ENCODE measurements at places on chromosomes 2 and 18.

DNA sequence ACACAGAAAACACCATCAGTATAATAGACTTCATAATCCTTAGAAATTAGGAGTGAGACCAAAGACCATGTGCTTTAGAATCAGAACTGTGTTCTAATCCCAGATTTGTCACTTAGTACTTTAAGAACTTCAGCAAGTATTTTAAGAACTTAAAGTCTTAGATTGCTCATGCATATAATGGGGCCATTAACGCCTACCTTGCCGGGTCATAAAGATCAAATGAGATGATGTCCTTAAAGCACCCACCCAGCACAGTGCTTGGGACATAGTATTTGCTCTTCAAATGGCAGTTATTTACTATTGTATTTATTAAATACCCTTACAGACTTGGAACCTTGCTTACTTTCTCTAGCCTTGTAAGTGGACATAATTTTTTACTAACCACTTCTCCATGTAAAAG, 156.1 kb downstream of the GREB1L start:
- no peak for DNase-seq

DNA sequence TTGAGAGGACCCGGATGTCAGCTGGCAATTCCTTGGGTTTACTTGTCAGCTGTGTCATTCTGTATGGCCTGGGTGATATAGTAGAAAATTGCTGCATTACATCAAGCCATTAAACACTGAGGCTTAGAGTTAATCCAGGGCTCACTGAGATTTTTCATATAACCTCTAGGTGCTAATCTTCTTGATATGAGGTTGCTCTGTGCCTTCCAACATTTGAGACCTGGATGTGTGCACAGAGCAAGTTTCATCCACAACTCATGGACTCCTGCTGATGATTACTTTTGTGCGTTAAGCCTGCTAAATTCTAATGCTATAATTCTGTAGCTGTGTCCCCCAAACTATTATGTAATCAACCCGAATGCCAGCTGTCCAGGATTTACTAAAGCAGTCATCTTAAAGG, 178.4 kb upstream of the CDH20 start:
- DNase-seq = no peak

DNA sequence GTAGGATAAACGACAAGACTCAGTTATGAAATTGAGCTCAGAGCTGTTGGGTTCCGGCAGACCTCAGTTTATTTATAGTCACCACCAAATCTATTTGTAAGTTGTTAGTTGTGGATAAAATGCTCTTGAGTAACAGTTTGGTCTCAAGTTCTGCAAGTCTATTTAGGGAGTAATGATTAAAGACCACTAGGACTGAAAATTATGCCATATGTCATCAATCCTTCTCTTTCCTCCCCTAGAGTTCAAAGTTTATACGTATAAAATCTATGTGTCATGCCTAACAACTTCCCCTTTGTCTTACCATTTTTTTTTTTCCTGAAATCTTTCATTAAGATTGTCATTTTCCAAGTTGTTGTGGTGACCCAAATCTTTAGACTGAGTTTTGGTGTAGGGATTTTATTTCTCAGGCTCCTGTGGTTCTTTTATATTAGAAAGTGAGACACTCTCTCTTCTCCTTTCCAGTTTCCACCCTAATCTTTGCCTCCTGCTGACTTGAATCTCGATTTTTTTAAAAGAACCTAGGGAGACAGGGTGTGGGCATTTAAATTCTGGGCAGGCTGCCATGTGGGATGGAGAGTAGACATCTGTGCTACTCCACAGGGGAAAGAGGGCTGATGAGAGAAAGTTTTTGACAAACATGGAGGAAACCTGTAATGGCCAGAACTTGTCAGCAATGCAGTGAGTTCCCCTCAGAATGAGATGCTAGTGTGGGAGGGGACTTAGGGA, 51.0 kb downstream of the LAMA3 start:
- DNase-seq = no peak

- DNase-seq = no peak
Measured at GRCh38 chr18:69882965-69883668, 64.6 kb downstream of the CD226 start.

GRCh38 chr2:53129851-53130250, 637.8 kb upstream of the CHAC2 start:
- DNase-seq = no peak

DNA sequence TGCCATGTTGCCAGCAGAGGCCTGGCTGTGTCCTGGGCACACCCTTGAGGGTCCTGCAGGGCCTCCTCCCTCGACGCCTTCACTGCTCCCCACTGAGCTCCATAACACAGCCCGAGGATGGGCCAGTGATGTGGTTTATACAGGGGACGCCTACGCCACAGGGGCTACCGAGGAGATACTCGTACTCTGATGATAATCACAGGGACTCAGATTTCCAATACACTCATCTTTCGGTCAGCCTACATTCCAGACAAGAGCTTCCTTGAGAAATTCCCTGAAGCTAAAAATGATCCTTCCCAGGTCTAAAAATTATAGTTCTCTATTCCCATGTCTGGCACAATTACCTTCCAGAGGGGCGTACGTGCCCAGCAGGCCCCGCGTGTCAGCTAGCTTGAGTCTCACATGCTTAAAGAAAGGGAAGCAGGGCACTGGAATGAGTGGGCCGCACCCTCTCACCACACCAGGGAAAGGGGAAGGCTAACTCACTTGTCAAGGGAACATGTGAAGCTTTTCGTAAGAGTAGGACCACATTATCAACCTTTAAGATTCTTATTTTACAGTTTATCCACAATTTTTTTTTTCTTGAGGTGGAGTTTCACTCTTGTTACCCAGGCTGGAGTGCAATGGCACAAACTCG, 159.5 kb upstream of the NDUFV2 start:
- DNase-seq = no peak

DNA sequence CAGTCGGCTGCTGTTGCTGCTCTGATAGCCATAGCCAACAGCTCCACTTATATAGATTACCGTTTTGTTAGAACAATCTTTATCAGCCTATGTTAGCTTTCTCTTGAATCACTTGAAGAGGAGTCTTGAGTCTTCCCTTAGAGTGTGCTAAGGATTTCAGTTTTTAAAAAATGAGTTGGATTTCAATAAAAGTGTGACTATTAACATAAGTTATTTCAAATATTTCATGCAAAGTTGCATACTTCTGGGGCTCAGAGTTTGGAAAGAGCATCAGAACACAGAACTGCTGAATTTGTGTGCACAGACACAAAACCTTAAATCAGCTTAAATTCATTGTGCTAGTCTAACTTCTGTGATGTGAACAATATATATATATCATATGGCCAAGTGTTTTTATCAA, 174.7 kb downstream of the MTX2 start:
- DNase-seq = no peak

DNA sequence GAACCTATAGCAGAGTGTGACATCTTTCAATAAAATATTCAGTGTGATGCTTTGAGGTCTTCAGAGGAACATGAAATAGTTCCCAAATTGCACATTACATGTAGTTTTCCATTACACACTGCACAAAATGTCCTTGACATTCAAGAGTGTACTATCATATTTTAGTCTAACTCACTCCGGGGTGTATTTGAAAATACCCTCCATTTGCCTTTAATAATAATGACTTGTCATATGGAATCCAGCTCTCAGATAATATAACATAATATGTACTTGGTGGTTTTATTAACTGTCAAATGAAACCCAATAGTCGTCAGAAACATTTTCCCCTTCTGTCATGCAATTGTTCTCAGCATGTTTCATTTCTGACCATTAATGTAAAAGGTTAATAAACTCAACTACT, 176.7 kb upstream of the CDH19 start:
- DNase-seq = no peak

- DNase-seq = no peak
Measured at GRCh38 chr2:85635636-85636035, 19.6 kb downstream of the USP39 start.

DNA sequence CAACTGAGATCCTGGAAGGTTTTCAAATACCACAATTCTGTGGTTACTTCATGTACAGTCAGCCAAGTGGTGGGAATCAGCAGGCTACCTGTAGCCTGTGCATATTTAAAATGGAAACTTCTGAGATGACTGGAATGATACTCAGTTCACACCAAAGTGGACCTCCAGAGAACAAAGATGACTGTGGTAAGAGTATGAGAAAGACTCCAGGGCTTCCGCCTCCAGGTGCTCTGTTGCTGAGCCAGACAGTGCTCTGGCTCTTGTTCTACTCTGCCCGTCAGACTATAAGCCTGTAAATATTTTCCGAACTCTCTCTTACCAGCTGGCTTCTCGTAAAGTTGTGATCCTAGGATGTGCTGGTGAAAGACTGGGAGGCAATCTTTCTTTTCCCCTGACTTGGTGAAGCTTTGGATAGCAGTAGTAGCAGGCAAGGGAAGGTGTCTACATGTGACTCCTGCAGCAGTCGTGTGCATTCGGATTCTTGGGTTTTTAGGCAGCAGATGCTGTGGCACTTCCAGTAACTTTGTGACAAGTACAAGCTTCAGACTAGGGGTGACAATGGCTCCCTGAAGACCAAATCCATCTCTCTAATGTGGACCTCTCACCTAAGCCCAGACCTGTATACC, 23.1 kb downstream of the ST3GAL5 start:
- DNase-seq = no peak

GRCh38 chr2:15789381-15790062, 150.8 kb upstream of the MYCN start:
- DNase-seq = no peak

DNA sequence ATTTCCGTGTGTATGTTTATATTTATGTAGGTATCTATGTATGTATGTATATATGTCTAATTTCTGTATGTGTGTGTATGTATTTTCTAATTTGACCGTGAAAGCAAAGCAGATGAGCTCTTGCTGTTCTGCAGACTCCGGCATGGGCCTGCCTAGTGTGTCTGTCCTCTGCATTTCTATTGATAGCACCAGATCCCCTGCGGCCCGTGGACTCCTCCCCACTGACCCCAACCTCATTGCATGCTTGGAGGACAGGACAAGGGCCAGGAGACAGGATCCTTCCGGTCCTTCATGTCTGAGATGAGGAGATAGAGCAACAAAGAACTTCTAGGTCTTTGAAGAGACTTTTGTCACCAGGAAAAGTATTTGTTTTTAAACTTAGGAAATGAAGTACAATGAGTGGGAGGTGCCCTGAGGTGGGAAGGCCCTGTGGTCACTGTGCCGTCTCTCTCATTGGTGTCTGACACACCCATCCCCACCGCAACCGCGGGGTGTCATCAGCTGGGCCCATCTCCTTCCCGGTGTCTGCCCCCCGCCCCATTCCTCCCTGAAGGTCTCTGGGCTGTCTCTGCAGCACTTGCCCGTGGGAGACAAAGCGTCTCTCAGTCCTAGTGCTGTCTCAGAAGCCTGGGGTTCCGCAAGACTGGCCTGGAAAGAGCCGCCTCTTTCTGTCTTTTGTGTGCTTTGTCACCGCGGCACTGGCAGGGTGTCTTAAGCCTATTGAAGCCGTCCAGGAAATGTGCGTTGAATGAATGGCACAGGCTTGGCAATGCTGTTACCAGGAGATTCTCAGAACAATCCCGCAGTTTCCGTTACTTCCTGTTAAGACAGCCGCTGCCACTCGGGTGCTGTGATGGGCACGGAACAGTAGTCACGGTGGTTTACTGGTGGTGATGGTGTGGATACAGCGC, 216.4 kb downstream of the AGAP1 start:
- DNase-seq = no peak

DNA sequence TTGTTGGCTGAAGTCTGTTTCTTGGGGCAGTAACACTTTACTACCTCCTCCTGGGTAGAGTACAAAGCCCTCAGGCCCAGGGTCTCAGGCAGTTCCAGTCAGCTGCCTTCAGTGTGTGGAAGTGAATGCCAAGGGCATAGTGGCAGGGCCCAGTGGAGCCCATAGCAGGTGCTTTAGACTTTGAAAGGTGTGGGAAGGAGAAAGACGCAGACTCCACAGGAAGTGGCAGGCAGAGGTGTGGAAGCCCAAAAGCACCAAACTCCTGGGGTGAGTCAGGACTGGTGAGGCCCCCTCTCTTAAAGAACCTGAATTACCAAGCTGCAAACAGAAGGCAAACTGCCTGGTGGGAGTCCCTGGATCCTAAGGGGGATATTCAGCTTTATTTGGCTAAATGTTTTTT, 45.3 kb downstream of the ADAM23 start:
- DNase-seq = no peak

- no peak for DNase-seq
Measured at GRCh38 chr2:168686452-168687191, 115.8 kb upstream of the NOSTRIN start.

- no peak for DNase-seq
Measured at GRCh38 chr18:7084080-7085065, 33.2 kb downstream of the LAMA1 start.

- DNase-seq = no peak
Measured at GRCh38 chr2:101803945-101804696, 106.6 kb downstream of the MAP4K4 start.

- DNase-seq = peak; percentile 33
Measured at GRCh38 chr2:35428548-35428947, 927.0 kb upstream of the CRIM1 start.

DNA sequence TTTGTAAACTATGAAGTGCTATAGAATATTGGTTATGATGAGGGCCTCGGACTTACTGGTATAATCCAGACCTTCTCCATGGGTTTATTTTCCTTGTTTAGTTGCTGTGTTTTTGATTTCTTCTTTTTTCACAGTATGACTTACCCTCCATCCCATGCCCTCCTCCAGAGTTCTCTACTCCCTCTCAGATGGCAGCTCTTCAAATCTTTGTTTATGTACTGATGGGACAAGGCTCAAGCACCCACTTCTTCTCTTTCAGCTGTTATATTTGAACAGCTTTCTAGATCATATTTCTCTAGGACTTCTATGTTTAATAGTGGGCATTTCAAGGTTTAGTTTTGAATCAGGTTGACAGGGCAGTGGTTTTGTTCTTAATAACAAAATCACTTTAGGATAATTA, 43.9 kb downstream of the CLIP4 start:
- DNase-seq = no peak

DNA sequence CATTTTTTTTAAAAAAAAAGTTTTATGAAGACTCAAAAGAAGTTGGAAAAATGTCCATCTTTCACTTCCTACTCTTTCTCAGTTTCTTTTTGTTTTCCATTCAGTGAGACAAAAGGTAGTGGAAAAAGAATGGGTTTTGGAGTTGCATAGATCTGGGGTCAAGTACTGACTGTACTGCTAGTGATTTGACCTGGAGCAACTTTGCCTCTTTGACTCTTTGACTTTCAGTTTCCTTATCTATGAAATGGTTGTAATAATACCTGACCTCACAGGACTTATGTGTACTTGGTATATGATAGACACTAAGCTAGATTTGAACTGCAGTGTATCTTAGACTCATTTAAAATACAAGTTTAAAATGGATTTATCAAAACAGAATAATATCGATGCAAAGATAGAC, 3.5 kb upstream of the KCNE4 start:
- DNase-seq = no peak

DNA sequence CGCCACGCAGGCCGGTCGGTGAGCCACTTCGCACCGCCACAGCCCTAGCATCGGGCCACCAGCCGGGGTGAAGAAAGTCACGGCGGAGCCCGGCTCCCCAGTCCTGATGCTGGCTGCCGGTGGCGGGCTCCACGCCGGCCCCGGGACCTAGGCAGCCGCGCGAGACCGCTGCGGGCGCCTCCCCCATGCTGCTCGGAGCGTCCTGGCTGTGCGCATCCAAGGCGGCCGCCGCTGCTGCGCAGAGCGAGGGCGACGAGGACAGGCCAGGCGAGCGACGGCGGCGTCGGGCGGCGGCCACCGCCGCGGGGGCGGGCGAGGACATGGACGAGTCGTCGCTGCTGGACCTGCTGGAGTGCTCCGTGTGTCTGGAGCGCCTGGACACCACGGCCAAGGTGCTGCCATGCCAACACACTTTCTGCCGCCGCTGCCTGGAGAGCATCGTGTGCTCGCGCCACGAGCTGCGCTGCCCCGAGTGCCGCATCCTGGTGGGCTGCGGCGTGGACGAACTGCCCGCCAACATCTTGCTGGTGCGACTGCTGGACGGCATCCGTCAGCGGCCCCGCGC, 433 bp downstream of the SH3RF3 start:
- peak; percentile 12 for DNase-seq

GRCh38 chr2:166091439-166091838, 36.4 kb downstream of the SCN1A start:
- no peak for DNase-seq
